Activated CD4-positive, alpha-beta T cell treated with anti-CD3 and anti-CD28 coated beads, Interleukin-2, amount 50 U/mL, for 16 hours (primary cell): ENCODE measurements at places on chromosomes 6 and 20.

DNA sequence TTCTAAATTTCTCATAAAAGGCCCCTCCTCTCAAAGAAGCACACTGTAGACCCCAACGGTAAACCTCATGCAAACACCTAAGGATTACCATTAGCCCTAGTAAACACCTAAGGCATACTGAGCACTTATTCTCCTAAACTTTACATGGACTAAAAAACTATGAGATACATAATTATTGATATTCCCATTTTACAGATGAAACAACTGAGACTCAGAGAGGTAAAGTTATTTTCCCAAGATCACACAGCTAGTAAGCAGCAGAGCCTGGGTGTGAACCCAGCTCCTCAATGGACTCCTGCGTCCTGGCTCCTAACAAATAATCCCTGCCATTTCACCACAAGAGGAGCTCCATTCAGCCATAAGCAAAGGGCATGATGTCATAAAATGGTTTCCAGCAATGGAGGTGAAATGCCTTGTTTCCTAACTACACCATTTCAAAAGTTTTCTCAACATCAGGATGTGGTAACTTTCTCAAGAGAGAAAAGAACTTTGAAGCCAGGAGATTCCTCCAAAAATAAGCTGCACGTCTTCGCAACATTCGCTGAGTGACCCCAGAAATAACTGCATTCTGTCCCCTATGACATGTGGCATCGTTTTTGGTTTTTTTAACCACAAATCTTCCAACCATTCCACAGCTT, 4.1 kb downstream of the ATP9A start:
- no peak for DNase-seq

GRCh38 chr20:18571578-18571977, 4.3 kb downstream of the SMIM26 start:
- DNase-seq = no peak

DNA sequence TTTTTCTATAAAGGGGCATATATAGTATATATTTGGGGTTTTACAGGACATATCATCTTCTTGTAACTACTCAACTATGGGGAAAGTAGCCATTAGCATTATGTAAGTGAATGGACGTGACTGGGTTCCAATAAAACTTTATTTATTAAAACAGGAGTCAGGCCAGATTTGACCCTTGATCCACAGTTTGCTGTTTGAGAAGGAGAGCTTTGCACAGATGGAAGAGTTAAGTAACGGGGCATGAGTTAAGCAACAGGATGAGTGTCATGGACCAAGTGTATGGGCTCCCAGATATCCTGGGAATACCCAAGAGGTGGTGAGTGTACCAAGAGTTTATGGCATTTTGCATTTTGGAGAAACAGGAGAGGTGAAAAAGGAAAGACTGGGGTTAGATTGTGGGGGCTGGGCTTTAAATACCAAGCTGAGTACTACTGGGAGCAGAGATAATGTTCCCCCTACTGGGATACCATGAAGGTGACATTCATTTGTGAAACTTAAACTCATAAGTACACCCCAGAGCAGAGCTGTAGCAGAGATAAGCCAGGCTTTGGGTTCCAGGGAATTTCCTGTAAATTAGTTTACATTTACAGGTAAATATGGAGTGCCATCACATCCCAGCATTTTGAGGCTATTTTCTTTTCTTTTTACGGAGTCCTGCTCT, 18.5 kb upstream of the SCUBE3 start:
- DNase-seq = no peak

DNA sequence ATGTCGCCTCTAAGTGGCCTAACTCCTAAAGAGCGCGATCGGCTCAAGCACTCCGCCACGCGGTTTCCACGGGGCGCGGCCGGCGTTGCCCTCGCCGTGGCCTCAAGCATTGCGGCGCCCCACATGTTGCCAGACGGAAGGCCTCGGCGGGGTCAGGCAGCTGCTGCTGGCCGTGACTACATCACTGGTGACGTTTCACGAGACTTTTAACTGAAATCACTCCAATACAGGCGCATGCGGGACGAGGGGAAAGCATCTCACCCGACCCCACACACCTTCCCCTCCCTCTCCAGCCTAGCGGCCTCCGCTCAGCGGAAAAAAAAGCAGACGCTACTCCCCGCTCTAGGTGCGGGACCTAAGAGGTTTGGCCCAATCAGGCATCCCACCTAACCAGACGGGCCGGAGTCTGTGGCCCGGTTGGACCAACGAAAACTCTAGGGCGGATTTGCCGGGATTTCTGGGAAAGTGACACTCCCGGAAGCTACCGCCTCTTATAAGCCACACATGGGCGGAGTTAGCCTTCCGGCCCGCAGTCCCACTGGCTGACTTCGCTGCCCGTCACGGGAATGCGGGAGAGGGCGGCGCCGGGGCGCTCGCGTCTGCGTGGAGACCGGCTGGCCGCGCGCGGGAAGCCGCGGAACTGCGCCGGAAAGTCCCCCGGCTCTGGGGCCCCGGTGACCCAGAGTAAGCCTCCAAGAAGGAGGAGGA, at the start of gene NXT1:
TSS of gene NXT1 (plus strand) at position 596 of the 708 bp plus-strand sequence. CDS start 3,251 bp downstream, outside the sequence.
- DNase-seq = peak; percentile 97

GRCh38 chr6:128963561-128963960, 80.6 kb downstream of the LAMA2 start:
- no peak for DNase-seq

DNA sequence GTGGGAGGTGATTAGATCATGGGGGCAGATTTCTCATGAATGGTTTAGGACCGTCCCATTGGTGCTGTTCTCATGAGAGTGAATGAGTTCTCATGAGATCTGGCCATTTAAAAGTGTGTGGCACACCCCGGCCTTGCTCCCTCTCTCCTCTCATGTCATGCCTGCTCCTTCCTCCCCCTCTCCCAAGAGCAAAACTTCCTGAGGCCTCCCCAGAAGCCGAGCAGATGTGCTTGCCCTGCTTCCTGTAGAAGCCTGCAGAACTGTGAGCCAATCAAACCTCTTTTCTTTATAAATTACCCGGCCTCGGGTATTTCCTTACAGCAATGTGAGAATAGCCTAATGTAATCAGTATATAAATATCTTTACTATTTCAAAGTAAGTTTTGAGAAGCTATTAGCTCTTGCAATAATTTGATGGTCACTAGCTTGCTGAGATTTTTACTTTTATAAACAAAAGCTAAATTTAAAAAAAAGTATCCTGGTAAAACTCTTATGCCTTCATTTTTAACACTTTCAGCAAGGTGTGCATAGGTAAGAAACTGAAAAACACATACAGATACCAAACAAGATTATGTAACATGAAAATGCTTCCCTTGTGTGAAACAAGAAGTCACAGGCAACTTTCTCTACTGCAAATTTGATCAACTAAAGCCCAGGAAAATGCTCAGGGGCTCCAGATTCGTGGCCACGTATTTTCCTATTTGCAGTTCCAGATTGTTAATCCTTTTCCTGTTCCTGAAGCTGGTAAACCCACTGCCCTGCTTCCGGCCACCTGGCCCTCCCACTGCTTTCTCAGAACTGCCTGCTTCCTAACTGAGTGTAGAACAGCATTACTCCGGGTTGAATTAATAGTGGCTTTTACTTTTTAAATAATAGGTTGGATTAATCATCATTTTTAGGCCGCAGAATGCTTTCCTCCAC, 395.1 kb upstream of the CNR1 start:
- no peak for DNase-seq

DNA sequence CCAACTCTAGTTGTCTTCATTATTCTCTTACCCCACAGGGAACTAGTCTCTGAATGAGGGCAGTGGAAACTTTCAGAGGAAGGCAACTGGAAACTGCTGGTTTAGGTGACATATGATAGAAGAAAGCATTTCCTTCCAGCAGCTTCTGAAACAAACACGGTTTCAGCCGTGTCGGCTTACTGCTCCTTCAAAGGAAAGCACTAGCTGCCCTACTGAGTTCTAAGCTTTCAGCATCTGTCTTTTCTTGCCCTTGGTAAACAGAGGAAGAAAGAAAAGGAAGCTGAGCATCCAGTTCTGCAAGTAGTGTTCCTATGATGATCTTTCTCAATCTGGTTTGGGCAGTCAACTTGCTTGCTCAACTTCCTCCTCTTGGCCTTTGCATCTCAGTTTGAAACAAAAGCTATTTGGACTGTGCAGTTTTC, 117.5 kb upstream of the CEP85L start:
- peak; percentile 48 for DNase-seq

- no peak for DNase-seq
These were observed 75.5 kb upstream of the GGTLC1 start for GRCh38 chr20:24064092-24064491.

GRCh38 chr6:132995432-132995831, 181.1 kb downstream of the RPS12 start:
- no peak for DNase-seq
